AG09319 (cell line): ENCODE measurements at places on chromosomes 1 and 21.

- no peak for DNase-seq
Measured at GRCh38 chr1:115145226-115145625, 55.9 kb upstream of the TSPAN2 start.

GRCh38 chr1:17207046-17207445 lies 2.1 kb downstream of the PADI1 start:
- DNase-seq, result no peak

DNA sequence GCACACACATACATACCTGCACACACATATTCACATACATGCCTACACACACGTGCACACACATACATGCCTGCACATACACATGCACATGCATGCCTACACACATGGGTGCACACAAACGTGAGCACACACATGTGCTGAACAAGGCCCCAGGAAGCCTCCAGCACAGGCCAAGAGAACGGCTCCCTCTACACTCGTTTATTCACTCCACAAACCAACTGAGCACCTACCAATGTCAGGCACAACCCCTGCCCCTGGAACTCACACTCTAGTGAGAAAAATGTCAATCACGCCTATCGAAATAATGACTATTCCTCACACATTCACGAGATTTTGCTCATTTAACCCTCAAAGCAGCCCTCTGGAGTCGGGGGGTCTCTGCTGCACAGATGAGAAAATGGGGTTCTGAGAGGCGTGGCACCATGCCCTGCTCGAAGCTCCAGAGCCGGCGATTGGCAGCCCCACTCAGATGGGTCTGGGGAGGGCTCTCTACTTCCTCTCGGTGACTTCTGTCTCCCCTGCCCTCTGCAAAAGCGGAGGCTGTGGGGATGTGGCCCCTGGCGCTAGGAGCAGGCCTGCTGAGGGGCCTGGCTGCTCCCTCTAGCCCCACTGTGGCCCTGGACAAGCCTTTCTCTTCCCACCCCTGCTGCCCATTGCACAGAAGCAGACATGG lies 90.2 kb upstream of the RUNX3 start:
- no peak for DNase-seq

- no peak for DNase-seq
Measured at GRCh38 chr1:35559317-35559944, 1.8 kb downstream of the NCDN start.

GRCh38 chr1:164233149-164233548 lies 325.8 kb upstream of the PBX1 start:
- no peak for DNase-seq

DNA sequence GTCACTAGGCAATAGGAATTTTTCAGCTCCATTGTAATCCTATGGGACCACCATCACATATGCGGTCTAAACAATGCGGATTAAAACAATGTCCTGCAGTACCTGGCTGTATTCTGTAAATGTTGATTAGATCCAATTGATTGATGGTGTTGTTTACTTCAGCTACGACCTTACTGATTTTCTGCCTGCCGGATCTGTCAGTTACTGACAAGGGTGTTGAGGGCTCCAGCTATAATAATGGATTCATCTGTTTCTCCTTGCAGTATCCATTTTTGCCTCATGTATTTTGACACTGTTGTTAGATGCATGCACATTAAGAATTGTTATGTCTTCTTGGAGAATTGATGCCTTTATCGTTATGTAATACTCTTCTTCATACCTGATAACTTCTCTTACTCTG lies 39.0 kb downstream of the RAP1A start:
- DNase-seq, result no peak

- DNase-seq, result no peak
Measured at GRCh38 chr1:16133007-16133961, 22.6 kb downstream of the EPHA2 start.

GRCh38 chr1:18496497-18497235 lies 15.9 kb downstream of the KLHDC7A start:
- DNase-seq, result no peak

DNA sequence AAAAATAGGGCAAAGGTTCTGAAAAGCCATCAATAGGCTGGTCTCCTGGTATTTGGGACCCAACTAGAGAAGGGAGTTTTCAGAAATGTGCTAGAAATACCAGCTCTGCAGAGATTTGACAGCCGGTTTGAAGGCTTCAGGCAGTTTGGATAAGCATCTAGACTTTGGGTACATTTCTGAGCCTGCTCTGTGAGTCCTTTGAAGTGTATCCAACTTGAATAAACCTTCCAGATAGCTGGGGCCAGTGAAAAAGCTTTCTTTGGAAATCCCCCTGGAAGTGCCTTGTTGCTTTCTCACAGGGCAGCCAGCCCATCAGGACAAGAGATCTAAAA lies 6.4 kb upstream of the PEF1 start:
- DNase-seq, result no peak

DNA sequence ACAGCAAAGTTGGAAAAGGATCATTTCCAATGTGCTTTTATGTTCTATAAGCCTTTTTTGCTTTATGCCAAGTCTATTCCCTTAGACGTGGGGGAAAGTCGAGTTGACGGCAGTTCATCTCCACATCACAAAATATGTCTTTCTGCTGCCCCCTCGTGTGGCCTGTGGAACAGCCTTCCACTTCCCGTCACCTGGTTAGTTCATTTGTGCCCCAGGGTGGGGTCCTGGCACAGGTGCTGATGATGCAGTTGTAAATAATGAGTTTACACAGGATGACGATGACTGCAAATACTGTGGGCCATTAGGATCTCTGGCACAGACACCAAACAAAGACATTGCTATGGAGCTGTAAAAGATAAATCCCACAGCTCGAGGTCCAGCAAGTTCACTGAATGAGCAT lies 10.0 kb upstream of the OTUD3 start:
- DNase-seq, result no peak

- DNase-seq, result no peak
Measured at GRCh38 chr1:228367798-228368791, 38.5 kb downstream of the TRIM11 start.

- DNase-seq, result no peak
Measured at GRCh38 chr21:21662776-21663175, 664.6 kb downstream of the NCAM2 start.

DNA sequence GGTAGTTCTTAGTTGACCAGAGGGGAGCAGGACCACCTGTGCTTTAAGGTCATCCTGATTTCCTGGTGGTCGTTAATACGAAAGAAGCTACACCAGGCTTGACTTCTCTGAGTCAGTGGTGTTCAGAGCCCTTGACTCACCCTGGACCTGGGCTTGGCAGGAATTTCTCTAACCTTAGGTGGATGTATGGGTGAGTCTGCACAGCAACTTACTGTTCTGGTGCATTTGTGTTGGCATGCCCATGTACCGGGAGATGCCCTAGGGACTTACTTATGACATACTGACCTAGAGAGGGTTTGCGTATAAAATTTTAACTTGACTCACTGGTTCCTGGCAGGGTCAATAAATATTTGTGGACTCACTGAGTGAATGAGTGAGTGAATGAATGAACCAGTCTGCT lies 304.6 kb downstream of the DISC1 start:
- DNase-seq, result no peak
